Colonic mucosa (tissue), 4 donors: ENCODE measurements at places on chromosomes 6 and 20. TPM values are rescaled to one million over a fixed set of nuclear protein-coding genes. Genes with fewer than 3 reads are reported as not detected.

The ADGRG6 gene
- 17.0 TPM for total RNA-seq

DNA sequence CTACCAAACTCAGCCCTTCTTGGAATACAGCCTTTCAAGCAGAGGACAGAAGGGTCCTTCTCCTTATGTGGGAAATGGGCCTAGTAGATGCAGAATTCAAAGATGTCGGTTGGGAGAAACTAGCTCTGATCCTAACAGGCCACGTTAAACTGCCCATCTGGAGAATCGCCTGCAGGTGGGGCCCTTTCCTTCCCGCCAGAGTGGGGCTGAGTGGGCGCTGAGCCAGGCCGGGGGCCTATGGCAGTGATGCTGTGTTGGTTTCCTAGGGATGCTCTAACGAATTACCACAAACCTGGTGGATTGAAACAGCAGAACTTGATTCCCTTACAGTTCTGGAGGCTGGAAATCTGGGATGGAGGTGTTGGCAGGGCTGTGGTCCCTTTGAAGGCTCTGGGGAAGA, 9.1 kb downstream of the MAPK13 start:
- no peak for DNase-seq
- no peaks in the 10 kb centered on the region for H3K27me3 ChIP-seq
- H3K4me1 ChIP-seq, result no peaks in the 10 kb centered on the region
- H3K27ac ChIP-seq, result no peak overlapping the region

- peaks cover 4% of the 10 kb centered on the region for H3K36me3 ChIP-seq
- no peaks in the 10 kb centered on the region for H3K27me3 ChIP-seq
- no peak for DNase-seq
- H3K4me1 ChIP-seq, result no peaks in the 10 kb centered on the region
Measured at GRCh38 chr20:38001981-38002380, 31.3 kb downstream of the TTI1 start.

The TREM2 gene
- total RNA-seq, result not detected

DNA sequence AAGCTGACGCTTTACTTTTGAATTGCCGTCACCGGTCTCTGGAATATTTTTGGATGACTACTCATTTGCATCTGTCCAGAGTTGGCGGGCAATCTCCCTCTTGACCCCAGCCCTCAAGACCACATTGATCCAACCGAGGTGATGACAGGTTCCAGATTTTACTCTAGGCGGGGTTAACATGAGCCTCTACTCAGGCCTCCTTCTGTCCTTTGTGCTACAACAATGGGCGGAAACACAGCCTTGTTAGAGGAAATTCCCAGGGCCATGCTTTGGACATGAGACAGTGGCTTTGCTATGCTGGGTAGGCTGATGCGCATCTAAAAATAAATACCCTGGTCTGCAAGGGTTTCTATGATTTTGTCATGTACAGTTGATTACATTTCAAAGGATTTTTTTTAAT, 27.0 kb upstream of the ADGRF5 start:
- H3K4me1 ChIP-seq, result no peaks in the 10 kb centered on the region
- H3K27ac ChIP-seq, result no peak overlapping the region
- no peak overlapping the region for H3K4me3 ChIP-seq
- H3K36me3 ChIP-seq, result no peaks in the 10 kb centered on the region
- DNase-seq, result no peak

The NNAT gene
- total RNA-seq, result 3.3 TPM

DNA sequence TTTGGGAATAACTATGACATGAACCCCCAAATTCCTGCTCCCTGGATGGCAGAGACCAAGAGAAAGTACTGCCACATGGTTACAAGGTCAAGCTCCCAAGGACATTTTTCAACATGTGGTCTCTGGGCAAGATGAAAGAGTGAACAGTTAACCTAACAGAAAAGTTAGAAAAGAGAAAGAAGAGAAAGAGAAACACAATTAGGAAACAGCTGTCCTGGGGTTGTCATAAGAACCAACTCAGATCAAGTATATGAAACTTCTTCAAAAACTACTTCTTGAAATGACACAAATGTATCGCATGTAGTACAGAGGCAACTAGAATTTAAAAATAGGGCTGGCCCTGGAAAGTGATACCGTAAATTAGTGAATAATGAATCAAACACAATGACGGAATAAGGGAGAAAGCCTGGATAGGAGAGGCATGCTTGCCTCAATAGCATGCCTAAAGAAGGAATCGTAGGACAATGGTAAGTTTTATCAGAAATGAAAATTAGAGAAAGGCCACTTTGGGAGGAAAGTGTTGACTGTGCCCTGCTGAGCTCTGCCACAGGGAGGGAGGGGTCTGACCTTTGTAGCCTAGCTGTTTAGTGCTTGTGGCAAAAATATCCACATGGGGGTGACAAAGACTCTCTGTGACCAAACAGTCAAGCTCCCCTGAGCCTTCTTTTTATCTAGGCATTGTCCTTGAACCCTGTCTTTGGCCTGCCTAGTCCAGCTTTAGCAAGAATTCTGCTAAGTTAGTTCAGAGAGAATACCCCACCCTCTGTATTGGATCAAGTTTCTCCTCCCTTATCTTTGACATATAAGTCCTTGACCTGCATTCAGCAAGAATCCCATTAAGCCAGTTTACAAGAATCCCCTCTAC, 4.3 kb upstream of the DCBLD1 start:
- H3K27me3 ChIP-seq, result no peaks in the 10 kb centered on the region
- H3K4me1 ChIP-seq, result no peaks in the 10 kb centered on the region
- H3K4me3 ChIP-seq, result no peak overlapping the region

- H3K4me3 ChIP-seq, result no peak overlapping the region
- no peaks in the 10 kb centered on the region for H3K36me3 ChIP-seq
- no peaks in the 10 kb centered on the region for H3K27me3 ChIP-seq
- no peak overlapping the region for H3K27ac ChIP-seq
Measured at GRCh38 chr6:13579911-13580310, 5.5 kb downstream of the SIRT5 start.

- no peak overlapping the region for H3K27ac ChIP-seq
- no peaks in the 10 kb centered on the region for H3K4me1 ChIP-seq
- H3K27me3 ChIP-seq, result no peaks in the 10 kb centered on the region
- no peak for DNase-seq
Measured at GRCh38 chr6:34645627-34646026, 50.9 kb downstream of the ILRUN start.

The BMP2 gene
- total RNA-seq, result 25.3 TPM
